Activated naive CD4-positive, alpha-beta T cell (primary cell): ENCODE measurements at places on chromosomes 5 and 9.

DNA sequence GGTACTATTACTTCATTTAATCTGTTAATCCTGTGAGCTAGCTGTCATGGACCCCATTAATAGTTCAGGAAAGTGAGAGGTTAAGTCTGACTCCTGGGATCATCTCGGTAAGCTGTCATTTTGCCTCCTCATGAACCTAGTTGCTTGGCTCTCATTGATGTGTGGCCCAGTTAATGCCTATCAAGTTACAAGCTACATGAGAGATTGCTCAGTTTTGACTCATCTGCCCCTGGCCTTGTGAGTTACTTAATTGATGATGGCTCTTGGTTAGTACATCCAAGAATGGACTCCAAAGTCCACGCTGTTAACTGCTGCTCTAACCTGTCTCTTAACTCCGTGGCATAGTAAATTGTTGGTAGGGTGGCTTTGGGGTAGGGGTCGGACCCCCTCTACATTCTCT, 23.9 kb downstream of the LARP1 start:
- DNase-seq, result no peak

DNA sequence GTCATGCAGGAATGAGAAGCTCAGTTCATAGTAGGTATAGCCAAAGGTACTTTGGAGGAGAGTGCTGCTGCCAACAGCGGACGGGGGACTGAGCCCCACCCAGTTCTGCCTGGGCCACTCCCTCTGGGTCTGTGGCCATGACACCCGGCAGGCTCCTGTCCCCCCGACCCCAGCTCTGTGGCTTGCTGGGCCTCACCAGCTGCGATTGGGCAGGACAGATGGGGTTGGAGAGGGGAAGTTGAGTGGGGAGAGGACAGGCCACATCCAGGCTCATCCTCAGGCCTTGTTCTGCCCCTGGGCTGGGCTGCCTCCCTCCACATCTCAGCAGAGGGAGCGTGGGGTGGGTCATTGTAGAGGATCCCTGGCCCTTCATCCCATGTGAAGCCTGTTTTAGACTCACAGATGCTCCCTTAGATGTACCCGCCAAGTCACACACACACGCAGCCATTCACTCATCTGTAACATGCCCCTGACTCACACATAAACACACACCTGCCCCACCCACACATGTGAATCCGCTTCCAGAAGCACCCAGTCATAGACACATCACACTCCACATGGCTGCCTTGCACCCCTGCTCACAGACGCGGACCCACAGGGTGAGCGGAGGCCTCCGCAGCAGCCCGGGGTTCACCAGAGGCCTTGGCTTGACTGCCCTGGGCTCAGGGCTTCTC, 48.8 kb downstream of the NTNG2 start:
- no peak for DNase-seq

DNA sequence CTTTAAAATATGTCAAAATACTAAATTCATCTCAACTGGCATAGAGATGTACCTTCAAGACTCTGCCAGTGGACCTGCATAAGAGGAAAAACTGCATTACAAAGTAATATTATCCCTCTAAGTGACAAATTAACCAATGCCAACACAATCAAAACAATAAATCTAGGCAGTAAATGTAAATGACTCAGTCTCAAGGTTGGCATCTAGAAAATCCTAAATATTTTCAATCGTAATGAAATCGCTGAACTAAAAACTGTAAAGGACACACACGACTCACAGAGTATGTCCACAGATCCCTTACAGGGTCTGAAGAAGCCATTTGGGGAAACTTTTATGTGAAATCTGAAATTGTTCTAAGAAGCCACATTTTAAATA, 31.2 kb downstream of the ERMP1 start:
- no peak for DNase-seq

DNA sequence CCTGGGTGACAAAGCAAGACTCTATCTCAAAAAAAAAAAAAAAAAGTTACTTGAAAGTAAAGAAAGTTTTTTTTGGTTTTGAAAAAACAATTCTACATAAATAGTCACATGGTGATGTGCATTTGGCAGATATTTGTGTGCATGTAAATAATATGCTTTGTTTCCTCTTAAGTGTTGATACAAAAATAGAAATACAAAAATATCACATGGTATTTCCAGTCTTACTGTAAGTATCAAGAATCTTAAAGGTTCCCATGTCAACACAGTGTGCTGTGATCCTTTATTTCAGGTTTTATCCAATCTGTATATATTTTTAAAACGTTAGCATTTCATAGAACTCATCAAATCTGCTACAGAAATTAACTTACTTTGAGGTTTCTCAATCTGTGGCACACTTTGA, 521.9 kb downstream of the TLE4 start:
- no peak for DNase-seq

DNA sequence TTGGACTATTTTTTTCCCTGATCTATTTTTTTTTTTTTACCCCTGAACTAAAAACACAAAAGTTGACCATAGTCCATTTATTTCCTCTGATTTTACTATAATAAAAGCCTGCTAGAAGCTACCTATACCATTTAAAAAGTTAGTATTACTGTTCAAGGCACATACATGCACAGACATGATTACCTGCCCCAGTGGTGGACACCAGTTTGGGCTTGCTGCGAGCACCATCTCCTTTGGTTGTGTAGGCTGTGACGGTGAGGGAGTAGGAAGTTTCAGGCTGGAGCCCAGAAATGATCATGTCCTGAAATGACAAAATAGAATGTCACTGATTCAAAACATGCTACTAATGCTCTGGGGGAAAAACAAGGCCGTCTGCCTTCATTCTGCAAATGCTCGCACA, 693.1 kb upstream of the DMAC1 start:
- DNase-seq, result no peak

GRCh38 chr5:33441241-33442177, 744 bp downstream of the TARS1 start:
- no peak for DNase-seq

DNA sequence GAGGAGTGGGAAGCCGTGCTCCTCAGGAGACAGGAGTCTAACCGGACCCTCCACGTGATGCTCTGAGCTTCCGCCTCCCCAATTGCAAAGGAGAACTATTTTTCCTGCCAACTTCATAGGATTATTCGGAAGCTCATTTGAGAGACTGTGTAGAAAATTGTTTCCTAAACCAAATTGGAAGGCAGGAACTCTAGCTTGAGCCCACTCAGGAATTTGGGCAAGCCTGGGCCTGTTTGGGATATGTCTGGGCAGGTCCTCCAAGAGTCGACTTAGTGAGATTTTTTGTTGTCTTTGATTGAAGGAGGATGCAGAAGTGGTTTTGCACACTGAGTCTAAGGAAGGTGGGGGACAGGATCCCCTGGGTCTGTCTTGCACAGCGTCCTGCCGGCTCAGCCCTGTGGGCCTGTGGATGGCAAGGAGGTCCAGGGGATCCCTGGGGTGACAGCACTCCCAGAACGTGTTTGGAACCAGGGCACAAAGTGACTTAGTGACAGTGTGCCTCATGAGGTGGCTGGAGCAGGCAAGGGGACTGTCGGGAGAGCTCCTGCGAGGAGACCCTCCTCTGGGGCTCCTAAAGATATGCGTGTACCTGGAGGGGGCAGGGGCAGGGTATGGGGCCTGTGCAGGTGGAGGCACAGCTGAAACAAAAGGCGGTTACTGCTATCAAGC, 283.3 kb downstream of the NSG2 start:
- DNase-seq, result no peak

DNA sequence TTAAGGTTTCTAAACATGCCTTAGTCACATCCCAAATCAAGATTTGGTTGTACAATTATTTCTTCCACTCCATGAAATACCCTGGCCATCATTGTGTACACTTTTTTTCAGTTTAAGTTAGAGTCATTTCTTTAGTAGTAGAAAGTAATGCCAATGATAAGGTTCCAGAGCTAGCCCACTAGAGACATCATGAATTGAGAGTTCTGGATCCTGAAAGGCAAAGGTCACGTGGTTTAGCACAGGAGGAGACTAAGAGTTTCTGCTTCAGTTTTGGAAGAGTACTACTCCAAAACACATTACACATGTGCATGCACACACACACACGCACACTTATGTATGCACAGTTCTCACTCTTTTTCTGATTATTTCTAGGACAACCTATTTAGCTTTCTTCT, 4.8 kb upstream of the SREK1 start:
- DNase-seq, result no peak
